Uterus (tissue), 4 donors: ENCODE measurements at places on chromosomes 5 and 9.
A peak's percentile ranks its signal among the peaks of the same experiment; 100 is the strongest.

GRCh38 chr9:127035948-127036347, 86.5 kb downstream of the ANGPTL2 start:
- H3K36me3 ChIP-seq = no peaks in the 10 kb centered on the region
- no peak overlapping the region for H3K4me3 ChIP-seq
- no peaks in the 10 kb centered on the region for H3K27me3 ChIP-seq
- H3K27ac ChIP-seq = peak overlapping the region; percentile 33

GRCh38 chr9:117825609-117826347, 121.6 kb downstream of the TLR4 start:
- no peak overlapping the region for H3K4me3 ChIP-seq
- no peak overlapping the region for H3K27ac ChIP-seq
- DNase-seq = no peak
- H3K4me1 ChIP-seq = no peaks in the 10 kb centered on the region
- no peaks in the 10 kb centered on the region for H3K27me3 ChIP-seq

- no peaks in the 10 kb centered on the region for H3K36me3 ChIP-seq
- DNase-seq = no peak
- no peaks in the 10 kb centered on the region for H3K27me3 ChIP-seq
- no peak overlapping the region for H3K27ac ChIP-seq
These were observed 100.7 kb downstream of the MTX3 start for GRCh38 chr5:79890119-79890929.

GRCh38 chr9:113984639-113985380, 93.3 kb downstream of the AMBP start:
- DNase-seq = no peak
- no peaks in the 10 kb centered on the region for H3K4me1 ChIP-seq
- no peaks in the 10 kb centered on the region for H3K36me3 ChIP-seq
- H3K4me3 ChIP-seq = no peak overlapping the region
- H3K27ac ChIP-seq = no peak overlapping the region
- no peaks in the 10 kb centered on the region for H3K27me3 ChIP-seq

DNA sequence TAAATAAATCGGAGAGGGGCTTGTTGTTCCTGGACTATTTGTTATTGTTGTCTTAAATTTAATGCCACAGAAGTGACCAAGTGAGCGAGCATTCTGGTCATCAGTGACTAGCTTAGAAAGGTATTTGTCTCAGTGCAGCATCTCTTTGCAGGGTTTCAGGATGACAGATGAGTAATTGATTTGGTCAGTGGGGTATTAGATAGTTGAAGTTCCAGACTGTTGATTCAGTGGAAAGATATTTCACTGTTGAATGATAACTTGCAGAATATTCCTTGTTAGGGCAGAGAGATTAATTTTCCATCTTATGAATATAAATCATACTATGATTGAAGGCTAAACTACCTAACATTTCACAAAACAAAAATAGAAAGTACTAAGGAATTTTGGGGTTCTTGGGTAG, 122.4 kb downstream of the TRIO start:
- no peak overlapping the region for H3K4me3 ChIP-seq
- peaks cover 18% of the 10 kb centered on the region for H3K4me1 ChIP-seq
- no peak for DNase-seq
- no peaks in the 10 kb centered on the region for H3K36me3 ChIP-seq
- H3K27ac ChIP-seq = no peak overlapping the region
